ENCODE measurements at places on chromosomes 12 and 14. TPM values are rescaled to one million over a fixed set of nuclear protein-coding genes. Genes with fewer than 3 reads are reported as not detected.

DNA sequence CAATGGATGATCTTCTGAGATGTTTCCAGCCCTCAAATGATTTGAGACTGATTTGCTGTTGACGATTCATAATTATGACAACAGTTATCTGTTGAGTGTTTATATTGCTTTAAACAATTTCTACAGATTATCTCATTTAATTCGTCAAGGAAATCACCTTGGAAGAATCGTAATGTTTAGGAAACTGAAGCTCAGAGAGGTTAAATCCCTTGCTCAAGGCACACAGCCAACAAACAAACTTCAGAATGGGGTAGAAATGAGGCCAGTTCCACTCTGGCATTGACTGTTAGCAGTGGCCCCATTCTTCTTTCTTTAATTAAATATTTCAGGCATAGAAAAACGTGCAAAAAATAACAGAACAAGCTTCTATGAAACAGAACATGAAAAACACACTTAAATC is 4.0 kb upstream of the WSCD2 start:
- DNase-seq: no peak

DNA sequence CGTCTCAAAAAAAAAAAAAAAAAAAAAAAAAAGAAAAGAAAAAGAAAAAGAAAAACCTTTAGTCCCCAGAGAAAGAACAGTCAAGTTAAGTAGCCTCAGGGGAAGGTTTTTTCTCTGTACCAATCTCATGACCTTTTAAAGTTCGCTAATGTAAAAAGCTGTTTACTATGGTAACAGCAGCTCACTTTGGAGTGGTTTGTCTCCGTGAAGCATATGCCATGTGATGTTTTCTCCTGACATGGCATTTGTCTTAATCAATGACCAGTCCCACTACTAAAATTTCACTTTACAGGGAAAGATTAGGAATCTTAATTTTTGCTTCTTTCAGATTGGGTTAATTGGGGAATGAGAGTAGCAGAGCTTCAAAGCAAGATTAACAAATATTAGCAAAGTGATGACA is 4.3 kb downstream of the RNF212B start:
- DNase-seq: no peak

Gene ZDHHC22
- not detected for polyA plus RNA-seq

GRCh38 chr12:42617622-42618021 is 28.1 kb upstream of the PRICKLE1 start:
- DNase-seq: no peak

DNA sequence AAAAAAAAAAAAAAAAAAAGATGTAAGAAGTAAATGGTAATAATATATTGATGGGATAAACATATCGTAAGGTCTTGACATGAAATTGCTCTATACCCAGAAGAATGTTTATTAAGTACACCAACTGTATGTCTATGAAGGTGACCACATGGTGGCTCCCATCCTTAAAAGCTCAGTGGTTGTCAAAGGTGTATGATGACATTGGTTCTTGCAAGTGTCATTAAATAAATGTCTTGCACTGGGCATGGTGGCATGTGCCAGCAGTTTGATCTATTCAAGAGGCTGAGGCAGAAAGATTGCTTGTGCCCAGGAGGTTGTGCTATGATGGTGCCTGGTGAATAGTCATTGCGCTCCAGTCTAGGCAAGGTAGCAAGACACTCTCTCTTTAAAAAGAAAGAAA is 10.4 kb downstream of the CCT2 start:
- DNase-seq: no peak

DNA sequence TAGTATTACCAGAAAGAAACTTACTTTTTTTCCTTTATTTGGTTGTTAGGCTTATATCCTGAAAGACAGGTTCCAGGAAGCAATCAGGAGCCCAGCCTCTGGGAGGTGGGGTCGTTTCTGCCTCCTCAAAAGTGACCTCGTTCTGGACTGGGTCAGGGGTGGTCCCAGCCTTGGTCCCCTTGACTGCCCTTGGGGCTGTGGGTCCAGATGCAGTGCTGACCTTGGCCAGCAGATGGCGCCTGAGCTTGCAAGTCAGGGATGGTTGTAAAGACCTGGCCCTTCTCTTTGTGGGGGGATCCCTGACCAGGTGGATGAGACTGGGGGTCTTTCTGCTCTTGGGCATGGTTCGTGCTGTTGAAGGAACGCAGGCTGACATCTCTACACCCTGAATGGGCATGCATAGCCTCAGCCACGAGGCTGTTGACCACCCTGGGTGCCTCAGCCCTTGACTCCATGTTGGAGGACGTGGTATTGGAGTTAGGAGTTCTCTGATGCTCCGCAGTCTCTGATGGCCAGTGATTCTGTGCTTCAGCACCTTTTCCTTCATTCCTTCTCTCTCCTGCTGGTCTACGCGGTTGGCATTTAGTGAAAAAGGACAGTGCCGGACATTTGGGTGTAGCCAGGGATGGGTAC is 62.4 kb downstream of the ADCK1 start:
- peak; percentile 6 for DNase-seq

Gene BCL11B
- polyA plus RNA-seq: not detected

Data from AG04450 (cell line).